G401 (cell line): ENCODE measurements at places on chromosomes 12 and 14. TPM values are rescaled to one million over a fixed set of nuclear protein-coding genes. Genes with fewer than 3 reads are reported as not detected.

DNA sequence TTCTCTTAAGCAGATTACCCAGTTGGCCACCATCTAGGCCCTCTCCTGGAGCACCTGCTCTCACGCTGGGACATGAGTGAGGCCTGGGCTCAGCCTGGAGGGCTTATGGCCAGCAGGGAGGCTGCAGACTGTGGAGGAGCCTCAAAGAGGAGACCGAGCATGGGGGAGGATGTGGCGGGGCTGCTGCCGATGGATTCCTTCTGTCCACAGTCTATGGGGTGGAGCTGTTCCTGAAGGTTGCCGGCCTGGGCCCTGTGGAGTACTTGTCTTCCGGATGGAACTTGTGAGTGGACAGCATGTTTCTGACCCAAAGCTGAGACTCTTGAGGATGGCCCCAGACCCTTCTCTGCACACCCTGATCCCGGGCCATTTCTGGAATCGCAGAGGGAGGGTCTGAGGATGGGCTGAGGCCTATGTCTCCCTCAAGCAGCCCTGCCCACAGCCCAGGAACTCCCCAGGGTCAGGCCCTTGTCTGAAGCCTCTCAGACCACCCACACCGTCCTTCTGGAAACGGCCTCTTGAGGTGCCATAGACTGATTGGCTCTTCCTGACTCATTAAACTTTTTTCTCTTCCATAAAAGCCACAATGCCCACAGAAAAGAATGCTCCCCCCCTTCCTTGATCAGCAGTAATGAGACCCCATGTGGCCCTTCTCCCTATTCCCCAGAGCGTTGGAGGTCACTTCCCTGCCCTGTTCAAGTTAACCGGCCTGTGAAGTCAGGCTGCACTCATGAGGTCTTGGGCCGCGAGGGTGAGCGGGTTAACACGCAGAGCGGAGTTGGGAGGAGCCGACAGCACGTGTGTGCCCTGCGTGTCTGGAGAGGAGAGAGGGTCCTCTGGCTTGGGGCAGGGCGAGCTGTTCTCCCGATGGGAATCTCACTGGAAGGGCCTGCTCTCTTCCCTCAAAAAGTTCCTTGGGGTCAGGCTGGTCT is 49.0 kb downstream of the SLC8B1 start:
- no peak for DNase-seq

GRCh38 chr12:80580254-80580653 is 127.2 kb upstream of the MYF6 start:
- no peak for DNase-seq

GRCh38 chr12:91931111-91931510 is 214.5 kb downstream of the BTG1 start:
- no peak for DNase-seq

DNA sequence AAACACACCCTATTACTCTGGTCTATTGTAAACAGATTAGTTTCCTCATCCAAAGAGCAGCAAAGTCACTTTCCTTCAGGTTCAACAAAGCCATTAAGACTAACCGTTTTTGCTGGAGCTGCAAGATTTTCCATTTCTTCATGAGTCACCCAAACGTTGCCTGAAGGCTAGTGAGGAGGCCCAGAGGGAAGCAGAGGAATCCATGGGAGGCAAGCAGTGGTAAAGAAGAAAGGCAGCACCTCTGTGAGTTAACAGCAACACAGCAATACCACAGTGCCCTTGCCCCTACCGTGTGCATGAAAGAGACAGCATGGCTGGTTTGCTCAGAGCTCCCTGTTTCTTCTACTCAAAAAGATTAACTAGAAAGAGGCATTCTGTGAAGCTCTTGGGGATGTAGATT is 206.3 kb downstream of the ACSS3 start:
- DNase-seq = no peak

GRCh38 chr14:90717916-90718315 is 98.3 kb downstream of the TTC7B start:
- DNase-seq = no peak

DNA sequence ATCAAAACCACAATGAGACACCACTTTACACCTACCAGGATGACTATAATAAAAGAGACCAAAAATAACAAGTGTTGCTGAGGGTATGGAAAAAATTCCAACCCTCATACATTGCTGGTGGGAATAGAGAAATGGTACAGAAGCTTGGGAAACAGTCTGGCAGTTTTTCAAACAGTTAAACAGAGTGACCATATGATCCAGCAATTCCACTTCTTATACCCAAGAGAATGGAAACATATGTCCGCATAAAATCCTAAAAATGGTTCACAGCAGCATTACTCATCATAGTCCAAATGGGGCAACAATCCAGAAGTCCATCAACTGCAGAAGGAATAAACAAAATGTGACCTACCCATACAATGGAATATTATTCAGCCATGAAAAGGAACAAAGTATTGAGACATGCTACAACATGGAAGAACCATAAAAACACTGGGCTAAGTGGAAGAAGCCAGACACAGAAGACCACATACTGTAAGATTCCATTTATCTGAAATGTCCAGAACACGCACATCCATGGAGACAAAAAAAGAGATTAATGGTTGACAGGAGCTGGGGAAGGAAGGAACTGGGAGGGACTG is 44.5 kb downstream of the CHGA start:
- DNase-seq = no peak

GRCh38 chr12:24084800-24085199 is 135.3 kb upstream of the SOX5 start:
- DNase-seq = no peak

- no peak for DNase-seq
Observed at GRCh38 chr12:69129017-69129416, 110.4 kb upstream of the CPSF6 start.

DNA sequence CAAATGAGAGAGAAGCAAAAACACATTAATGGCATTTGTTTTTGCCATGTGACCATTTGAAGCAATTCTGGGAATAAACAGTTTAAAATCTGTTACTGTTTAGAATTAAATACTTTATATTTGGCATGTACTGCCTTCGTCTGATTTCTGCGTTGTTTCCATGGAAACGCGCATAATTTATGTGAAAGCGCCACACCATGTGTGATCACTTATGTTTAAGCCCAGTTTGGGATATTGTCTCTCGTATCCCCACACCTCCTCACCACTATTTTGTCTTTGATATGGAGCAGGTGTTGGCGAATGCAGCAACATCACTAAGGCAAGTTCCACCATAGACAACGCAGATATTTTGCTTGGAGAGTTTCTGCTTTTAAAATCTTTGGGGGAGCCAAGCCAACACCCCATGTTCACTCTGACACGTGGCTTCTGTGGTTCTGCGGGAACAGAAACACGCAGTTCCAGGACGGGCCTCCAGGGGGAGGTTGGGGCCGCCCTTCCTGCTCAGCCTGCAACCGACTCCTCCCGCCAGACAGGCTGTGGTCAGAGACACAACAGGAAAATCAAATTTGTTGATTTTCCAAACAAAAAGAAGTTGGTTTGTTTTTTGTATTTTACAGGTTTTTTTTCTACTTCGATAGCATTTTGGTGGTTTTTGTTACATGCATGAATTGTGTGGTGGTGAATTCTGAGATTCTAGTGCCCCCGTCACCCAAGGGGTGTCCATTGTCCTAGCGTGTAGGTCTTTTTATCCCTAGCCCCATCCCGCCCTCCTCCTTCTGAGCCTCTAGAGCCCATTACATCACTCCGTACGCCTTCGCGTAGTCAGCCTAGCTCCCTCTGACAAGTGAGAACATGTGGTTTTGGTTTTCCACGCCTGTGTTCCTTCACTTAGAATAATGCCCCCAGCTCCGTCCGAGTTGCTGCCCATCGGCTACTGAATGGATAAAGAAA is 101.9 kb upstream of the SFSWAP start:
- DNase-seq = peak; percentile 79

DNA sequence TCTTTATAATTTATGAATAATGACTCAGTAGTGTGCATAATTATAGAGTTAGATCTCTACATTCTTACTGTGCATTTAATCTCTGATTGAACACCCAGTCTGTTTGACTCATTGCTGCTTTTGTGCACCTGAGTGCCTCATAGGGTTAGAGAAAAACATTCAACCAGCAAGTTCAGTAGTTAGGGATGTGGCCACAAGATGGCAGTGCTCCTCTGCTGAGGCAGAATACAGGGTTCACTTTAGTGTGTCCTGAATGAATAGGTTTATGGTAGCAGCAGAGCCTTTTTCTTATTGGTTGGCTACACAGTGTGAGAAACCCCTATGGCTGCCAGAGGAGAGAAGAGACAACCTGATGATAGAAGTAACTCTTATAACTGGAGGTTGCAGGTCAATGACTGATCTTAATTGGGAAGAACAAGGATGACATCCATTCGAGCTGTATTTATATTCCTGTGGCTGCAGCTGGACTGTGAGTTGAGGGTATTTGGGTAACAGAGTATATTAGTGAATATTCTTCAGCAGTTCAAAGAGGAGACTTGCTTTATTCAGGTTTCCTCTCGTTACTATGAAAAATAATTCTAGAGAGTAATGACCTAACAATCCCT is 194.9 kb upstream of the OR4E1 start:
- DNase-seq = peak; percentile 23

SYNDIG1L gene
- total RNA-seq = not detected in 2 replicates

PLEK2 gene
- total RNA-seq = 0.80 and 1.3 TPM in 2 replicates

ALX1 gene
- 2.0 and 7.9 TPM in 2 replicates for total RNA-seq

AICDA gene
- not detected in 2 replicates for total RNA-seq

STON2 gene
- 0.10 TPM in 1 of 2 replicates, not detected in the other for total RNA-seq
